AG04450 (cell line): ENCODE measurements at places on chromosomes 3 and 15. TPM values are rescaled to one million over a fixed set of nuclear protein-coding genes. Genes with fewer than 3 reads are reported as not detected.

PPM1L gene
- polyA plus RNA-seq: 0.26 and 0.33 TPM in 2 replicates

SHC4 gene
- 5.1 TPM in 2 replicates for polyA plus RNA-seq

MUC20 gene
- polyA plus RNA-seq: 0.19 TPM in 2 replicates

SYNM gene
- 3.2 and 3.6 TPM in 2 replicates for polyA plus RNA-seq

APOD gene
- 0.41 and 0.56 TPM in 2 replicates for polyA plus RNA-seq

SNURF gene
- polyA plus RNA-seq: 12.0 and 14.3 TPM in 2 replicates

LPP gene
- 64.2 and 76.3 TPM in 2 replicates for polyA plus RNA-seq

VEPH1 gene
- 27.3 and 36.4 TPM in 2 replicates for polyA plus RNA-seq

EFCC1 gene
- 0.27 and 0.35 TPM in 2 replicates for polyA plus RNA-seq

ASB14 gene
- polyA plus RNA-seq: not detected in 2 replicates

EPHA3 gene
- polyA plus RNA-seq: 0.04 TPM in 2 replicates

PRRT3 gene
- polyA plus RNA-seq: 3.4 and 4.2 TPM in 2 replicates

TUSC7 gene
- not detected in 2 replicates for polyA plus RNA-seq

MESP2 gene
- polyA plus RNA-seq: 0.20 and 0.22 TPM in 2 replicates

CPLX3 gene
- not detected in 2 replicates for polyA plus RNA-seq

DNAH12 gene
- polyA plus RNA-seq: under 0.01 TPM in 1 of 2 replicates, not detected in the other

ALS2CL gene
- 0.89 and 1.0 TPM in 2 replicates for polyA plus RNA-seq
